ENCODE measurements at places on chromosomes 6 and 20.

GRCh38 chr6:34514112-34514511 is 42.0 kb downstream of the SPDEF start:
- no peak for DNase-seq

DNA sequence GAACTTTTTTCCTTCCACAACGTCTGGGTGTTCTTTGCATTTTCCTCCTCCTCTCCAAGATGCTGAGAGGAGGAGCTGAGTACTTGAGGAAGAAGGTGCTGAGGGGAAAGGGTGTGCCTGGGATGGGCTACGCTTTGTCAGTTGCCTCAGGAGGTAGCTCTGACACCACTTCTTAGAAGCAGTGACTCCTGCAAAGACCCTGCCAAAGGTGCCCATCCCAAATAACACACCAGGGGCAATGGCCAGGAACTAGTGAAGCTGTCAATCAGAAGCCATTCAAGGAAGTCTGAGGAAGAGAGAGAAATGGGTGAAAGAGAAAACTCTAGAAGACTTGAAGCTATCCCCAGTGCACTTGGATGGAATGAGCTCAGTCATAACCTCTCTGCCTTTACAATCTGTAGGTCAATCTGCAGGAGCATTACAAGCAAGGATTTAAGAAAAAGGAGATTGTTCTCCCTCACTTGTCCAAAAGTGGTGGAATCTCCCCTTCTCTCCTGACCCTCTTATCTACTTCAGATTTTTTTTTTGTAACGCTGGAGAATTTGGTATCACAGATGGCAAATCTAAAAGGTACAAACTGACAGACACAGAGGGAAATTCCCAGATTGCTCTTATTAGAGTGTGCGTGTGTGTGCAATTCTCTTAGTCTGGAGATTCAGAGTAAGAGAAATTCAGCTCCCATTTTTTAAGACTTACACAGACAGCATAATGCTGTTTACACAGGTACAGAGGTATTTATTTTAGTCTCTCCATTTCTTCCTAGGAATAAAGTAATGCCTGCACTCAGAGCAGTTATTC is 242.6 kb downstream of the GMPR start:
- DNase-seq, result no peak

DNA sequence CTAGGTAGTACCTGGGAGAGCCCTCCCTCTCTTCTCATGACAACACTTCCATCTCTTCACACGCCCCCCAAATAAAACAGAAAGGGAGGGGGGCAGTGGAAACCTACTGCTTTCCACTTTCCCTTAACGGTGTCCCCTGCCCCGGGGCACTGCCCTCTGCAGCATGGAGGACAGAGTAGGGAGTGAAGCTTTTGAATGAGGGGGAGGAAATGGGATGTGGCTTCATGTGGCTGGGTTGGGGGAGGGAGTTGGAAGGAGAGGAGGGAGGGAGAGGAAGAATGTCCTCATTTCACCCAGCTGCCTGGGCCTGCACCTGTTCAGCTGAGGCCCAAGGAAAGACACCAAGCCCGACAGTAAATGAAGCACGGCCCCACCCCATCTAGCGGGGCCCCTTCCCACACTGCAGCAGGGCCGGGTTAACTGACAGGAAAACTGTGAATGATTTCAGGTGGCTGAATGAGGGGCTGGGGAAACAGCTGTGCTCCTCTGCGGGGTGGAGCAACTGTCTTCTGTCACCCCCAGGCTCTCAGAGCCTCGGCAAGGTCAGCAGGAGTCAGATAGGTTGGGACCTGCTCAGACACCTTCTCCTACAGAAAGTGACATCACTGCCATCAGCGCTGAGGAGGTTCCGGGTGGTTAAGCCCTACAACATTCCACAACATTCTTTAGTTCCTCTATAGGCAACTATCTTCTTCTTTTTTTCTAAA is 40.0 kb upstream of the TAF8 start:
- DNase-seq, result no peak

GRCh38 chr6:63307581-63308246 is 12.1 kb downstream of the LGSN start:
- no peak for DNase-seq

DNA sequence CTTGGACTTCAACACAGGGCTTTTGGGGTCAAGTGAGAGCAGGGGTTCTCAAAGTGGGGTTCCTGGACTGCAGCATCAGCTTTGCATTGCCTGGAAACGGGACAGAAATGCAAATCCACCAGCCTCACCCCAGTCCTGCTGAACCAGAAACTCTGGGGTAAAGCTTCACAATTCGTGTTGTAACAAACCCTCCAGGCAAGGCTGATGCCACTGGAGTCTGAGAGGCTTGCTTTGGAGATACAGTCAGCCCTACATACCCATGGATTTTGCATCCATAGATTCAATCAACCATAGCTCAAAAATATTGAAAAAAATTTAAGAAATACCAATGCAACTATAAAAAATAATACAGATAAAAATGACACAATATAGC is 160.4 kb upstream of the ECI2 start:
- no peak for DNase-seq

GRCh38 chr6:105695461-105695860 is 292.6 kb upstream of the PREP start:
- no peak for DNase-seq

- no peak for DNase-seq
Measured at GRCh38 chr6:45351076-45351475, 22.9 kb downstream of the RUNX2 start.

- no peak for DNase-seq
Measured at GRCh38 chr6:111812060-111813038, 60.9 kb downstream of the FYN start.

DNA sequence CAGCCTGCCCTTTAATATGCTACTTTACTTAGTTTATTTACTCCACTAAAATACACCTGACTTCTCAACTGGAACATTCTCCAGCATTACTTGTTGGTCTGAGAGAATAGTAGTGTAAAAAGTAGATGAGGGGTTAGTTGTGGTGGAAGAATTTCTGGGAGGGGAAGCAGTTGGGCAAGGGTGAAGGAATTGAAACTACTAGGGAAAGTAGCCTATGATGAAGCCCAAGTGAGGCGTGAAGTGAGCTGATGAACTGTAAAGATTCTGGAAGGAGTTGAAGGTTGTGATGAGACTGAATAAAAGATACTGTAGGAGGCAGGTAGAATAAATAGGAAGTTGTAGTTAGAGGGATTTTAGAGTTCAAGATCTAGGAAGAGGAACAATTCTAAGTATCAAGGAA is 72.5 kb downstream of the ITCH start:
- DNase-seq, result no peak

DNA sequence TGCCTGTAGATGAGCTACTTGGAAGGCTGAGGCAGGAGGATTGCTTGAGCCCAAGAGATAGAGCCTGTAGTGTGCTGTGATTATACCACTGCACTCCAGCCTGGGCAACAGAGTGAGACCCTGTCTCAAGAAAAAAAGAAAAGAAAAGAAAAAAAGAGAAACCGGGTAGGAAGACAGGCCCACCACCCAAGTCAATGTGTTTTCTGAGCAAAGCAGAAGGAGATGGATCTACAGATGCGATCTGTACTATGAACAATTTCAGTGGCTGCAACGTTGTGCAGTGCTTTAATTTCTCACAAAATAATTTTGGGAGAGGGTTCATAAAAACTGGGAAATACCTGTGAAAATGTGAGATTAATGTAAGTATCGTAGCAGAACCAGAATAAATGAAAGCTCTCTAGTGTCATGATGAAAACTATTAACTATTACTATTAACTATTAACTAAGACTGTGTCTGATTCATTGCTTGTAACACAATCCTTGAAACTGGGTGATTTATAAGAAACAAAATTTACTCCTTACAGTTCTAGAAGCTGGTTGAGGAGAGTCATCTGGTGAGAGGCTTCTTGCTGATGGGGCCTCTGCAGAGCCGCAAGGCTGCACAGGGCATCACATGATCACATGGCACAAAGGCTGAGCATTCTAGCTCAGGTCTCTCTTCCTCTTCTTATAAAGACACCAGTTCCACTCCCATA is 233.1 kb upstream of the ZNF217 start:
- DNase-seq, result no peak

GRCh38 chr6:16800942-16801341 is 39.7 kb upstream of the ATXN1 start:
- DNase-seq, result no peak

GRCh38 chr6:60952500-60952899 is 1333.5 kb downstream of the KHDRBS2 start:
- DNase-seq, result no peak

GRCh38 chr6:91155129-91155785 is 568.4 kb upstream of the MAP3K7 start:
- DNase-seq, result no peak

GRCh38 chr6:1825926-1826325 is 216.2 kb downstream of the FOXC1 start:
- no peak for DNase-seq

- DNase-seq, result no peak
Measured at GRCh38 chr6:108687921-108688320, 127.2 kb downstream of the FOXO3 start.

- DNase-seq, result no peak
Measured at GRCh38 chr6:98036344-98036923, 753.4 kb upstream of the MMS22L start.

DNA sequence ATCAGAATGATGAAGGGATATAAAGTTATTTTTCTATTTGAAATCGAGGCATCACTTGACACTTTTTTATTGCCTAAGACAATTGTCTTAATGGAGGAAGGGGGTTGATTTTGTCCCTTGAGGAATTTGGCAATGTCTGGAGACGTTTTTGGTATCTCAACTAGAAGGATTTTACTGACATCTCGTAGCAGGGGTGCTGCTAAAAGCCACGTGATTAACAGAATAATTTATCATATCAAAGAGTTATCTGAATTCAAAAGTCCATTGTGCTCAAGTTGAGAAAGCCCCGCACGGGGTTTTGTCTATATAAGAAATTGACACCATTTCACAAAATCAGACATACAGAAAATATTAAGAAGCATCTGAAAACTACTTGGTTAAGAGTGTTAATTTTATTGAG is 1.5 kb upstream of the TAAR6 start:
- DNase-seq, result no peak

DNA sequence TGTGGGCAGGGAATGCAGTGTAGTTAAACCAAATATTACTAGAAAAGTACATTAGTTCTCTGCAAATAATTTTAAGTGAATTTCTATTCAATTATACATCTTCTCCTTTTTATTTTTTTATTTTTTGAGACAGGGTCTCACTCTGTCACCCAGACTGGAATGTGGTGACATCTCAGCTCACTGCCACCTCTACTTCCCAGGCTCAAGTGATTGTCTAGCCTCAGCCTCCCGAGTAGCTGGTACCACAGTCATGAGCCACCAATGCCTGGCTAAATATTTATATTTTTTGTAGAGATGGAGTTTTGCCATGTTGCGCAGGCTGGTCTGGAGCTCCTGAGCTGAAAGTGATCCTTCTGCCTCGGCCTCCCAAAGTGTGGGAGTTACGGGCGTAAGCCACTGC is 76.1 kb downstream of the ITCH start:
- DNase-seq, result no peak

GRCh38 chr6:15283986-15284361 is 38.1 kb downstream of the JARID2 start:
- DNase-seq, result peak; percentile 67

DNA sequence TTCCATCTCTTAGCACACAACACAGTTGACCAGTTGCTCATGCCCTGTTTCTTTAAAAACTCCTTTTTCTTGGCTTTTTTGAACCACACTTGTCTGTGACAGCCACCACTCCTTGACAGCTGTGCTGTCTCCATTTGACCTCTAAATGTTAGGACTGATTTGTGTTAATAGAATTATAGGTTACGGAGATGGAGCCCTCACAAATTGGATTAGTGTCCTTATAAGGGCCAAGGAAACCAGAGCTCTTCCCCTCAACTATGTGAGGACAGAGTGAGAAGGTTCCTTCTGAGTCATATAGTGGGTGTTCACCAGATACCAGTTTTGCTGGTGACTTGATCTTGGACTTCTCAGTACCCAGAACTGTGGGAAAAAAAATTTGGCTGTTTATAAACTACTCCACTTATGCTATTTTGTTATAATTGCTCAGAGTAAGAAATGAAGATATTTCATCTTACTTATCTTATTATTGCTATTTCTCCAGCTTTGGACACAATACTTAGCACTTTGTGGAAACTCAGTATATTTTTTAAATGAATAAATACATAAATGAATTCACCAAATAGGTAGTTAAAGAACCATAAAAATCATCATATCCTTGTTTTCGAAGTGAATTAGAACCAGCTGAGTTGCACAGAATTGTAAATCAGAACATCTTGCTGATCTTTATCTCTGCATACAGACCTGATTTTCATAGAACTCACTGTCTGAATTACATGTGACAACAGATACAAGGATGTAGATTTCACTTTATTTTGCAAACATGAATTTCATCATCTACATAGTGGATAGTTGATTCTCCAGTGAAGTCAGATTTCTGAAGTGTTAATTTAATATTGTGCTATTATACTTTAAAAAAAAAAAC is 598.5 kb upstream of the IRAK1BP1 start:
- DNase-seq, result no peak

All from AG04449 (cell line).